ENCODE measurements at places on chromosomes 3 and 15. TPM values are rescaled to one million over a fixed set of nuclear protein-coding genes. Genes with fewer than 3 reads are reported as not detected.

Gene FSD2
- not detected for total RNA-seq

Gene PCSK6
- 7.4 TPM for total RNA-seq

Gene MASP1
- total RNA-seq = 172 TPM

Gene NPTN
- total RNA-seq = 139 TPM
